NCI-H460 (cell line): ENCODE measurements at places on chromosomes 2 and 18. TPM values are rescaled to one million over a fixed set of nuclear protein-coding genes. Genes with fewer than 3 reads are reported as not detected.
A peak's percentile ranks its signal among the peaks of the same experiment; 100 is the strongest.

The FAM237A gene
- not detected in 2 replicates for total RNA-seq

DNA sequence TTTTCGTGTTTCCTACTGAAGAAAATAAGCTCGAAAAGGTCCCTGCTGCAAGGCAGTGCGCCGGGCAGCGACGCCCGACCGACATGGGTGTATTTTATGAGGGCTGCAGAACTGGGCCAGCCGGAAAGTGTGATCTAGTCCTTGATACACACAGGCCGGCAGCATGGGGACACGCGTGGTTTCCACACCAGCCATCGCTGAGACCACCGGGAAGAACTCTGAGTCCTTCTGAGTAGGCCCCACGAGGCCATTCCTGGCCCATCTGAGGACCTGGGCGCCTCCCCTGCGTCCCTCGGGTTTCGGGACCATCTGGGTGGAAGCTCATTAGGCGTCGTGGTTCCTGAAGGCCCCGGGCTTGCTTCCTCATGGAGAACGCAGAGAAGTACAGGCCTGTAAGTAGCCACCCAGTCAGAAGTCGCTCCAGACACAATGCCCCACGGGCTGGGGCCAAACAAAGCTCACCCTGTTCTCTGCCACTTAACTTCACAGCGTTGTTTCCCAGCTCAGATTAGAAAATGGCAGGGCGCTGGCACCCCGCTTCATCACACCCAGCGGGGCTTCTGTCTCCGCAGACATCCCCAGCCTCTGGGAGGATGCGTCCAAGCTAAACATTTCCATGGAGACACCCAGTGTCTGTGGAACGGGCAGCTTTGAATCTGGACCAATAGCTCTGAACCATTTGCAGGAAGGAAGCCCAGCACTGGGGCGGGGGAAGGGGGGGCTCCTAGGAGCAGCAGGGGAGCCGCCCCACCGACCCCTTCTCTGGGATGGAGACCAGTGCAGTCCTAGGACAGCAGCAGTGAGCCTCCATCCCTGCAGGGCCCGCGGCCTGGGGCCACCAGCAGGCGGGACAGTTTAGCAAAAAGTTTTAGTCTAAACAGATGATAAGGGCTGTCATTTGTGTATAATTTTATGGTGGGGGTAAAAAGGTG lies 2.4 kb downstream of the NFATC1 start:
- no peak for DNase-seq

DNA sequence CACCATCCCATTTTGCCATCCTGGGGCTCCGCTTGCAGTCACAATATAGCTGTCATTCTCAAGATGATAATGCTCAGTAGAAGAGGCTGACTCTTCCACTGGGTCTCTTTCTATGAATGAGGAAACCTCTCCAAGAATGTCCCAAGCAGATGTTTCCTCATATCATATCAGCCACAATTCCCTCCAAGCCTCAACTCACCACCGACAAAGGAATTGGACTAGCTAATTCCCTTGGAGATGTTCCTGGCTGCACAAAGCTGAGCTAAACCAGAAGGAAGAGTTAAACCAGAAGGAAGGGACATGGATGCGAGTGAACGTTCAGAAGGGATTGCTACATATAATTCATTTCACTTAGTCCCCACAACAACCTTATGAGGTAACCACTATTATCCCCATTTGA lies 65.0 kb upstream of the NPAS2 start:
- DNase-seq: no peak

DNA sequence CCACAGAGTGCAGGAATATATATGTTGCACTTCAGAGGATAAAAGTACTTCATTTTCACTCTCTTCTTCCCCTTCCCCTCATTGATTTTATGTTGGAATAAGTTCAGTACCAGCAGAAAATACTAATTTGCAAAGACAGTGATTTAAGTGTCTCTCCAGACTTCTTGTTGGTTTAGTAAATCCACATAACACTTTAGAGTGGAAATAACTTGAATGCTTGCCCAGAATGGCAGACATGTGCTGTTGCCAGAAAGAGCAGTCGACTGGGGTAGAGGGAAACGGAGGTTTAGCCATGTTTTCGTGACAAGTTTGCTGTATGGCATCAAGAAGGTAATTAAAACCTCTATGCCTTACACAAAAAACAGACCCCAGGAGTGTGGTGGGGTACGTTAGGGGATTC lies 246.0 kb upstream of the CXCR4 start:
- no peak for DNase-seq

DNA sequence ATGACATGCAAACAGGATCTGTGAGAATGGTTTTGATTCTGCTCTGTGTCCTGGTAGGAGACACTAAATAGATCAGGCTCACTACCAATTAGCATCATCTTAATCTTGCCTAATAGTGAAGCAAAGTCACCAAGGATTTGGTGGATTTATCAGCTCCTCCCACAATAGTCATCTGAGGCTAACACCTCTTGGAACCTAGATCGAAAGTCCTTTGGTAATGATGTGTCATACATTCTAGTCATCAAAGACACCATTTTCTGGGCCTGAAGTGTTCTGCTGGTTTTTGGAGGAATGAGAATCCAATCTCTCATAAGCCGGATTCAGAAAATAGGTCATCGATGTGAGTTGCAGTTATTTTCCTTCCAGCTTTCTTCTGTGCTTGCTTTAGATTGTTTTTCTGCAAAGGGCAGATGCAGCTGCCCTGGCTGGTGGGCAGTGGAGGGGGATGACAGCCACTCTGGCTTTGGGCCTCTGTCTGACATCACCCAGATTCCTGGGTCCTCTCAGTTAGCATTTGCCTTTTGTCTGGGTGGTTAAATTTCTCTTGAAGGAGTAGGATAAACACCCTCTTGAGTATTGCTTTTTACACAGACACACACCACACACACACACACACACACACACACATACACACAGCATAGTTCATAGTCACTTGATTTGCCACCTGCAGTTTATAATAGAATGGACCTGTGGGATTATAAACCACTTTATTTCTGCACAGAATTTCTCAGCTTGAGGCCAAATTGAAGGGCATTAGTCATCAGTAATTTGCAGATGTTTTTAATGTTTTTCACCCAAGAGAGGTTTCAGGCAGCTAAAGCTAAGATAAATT lies at the start of gene MYO3B:
Gene MYO3B (plus strand): TSS at position 198 of the 832 bp plus-strand sequence. CDS start 141 bp downstream, at position 339.
- DNase-seq: no peak

- no peak for DNase-seq
Observed at GRCh38 chr18:9764011-9764481, 55.9 kb downstream of the RAB31 start.

DNA sequence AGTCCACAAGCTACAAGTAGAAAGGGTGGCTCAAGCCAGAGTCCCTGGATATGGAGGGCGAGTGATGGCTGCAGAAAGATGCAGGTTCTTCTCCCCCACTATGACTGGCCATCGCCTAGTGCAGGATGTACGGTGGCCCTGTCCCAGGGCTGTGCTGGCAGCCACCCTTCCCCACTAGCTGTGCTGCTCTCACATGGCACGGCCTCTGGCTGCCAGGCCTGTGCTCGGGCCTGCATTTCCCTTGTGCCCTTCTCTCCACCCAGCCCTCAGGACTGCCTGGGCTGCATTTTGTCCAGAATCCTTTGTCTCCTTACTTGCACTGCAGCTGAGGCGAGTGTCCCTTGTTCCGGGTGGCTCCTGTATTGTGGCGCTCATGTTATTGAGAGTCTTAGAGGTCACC lies 1.6 kb upstream of the RAMP1 start:
- DNase-seq: no peak

DNA sequence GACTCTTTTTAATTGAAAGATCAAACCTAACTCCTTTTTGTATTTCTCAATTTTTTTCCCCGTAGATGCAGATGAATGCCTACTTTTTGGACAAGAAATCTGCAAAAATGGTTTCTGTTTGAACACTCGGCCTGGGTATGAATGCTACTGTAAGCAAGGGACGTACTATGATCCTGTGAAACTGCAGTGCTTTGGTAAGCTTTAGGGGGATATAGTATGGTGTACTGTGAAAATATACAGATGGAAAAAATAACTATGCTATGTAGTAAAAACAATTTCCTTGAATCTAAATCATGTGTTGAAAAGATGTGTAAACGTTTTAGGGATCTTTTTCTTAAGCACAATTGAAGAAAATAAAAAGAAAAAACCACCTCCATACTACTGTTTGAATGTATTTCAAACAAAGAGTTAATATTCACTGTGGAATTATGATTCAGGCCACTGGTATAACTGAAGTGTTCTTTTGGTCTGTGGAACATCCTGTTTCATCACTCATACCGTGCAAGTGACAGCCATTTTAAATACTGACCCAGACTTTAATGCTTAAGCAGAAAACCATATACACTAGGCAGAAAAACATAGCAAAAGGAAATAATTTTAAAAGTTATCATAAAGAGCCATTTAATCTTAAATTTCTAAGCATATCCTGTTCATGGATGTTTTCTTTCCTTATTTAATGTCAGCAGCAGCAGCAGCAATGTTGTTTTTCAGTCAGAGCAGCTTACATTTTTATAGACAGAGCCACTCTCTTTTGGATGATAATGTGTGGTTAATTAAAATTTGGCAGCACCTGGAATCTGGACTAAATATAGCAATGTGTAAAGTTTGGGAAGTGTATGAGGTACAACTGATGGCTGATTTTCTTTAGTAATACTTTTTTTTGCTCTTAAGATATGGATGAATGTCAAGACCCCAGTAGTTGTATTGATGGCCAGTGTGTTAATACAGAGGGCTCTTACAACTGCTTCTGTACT lies 112.8 kb upstream of the RASGRP3 start:
- no peak for DNase-seq

- no peak for DNase-seq
Observed at GRCh38 chr2:118146315-118147283, 58.3 kb downstream of the INSIG2 start.

- DNase-seq: no peak
Observed at GRCh38 chr18:35526495-35527059, 28.8 kb upstream of the INO80C start.

- DNase-seq: no peak
Observed at GRCh38 chr2:38889575-38889974, at the start of gene ARHGEF33. ARHGEF33 (plus strand) TSS chr2:38889875; CDS start chr2:38919448, 29,573 bp downstream.

DNA sequence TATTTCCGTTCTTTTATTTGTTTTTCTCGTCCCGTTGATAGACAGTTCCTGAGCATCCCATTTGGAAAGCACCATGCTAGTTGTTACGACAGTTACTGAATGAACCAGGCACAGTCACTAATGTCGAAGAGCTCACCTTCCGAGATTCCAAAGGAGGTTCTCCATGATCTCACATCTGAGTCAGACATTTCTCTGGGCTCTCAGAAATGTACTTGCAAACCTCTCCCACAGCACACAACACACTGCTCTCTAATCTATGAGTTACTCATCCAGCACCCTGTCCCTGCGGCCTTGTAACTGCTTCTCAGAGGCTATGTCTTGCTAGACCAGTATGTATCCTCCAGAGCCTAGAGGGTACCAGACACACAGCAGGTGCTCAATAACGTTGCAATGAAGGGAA lies 174.7 kb downstream of the DNER start:
- DNase-seq: no peak

DNA sequence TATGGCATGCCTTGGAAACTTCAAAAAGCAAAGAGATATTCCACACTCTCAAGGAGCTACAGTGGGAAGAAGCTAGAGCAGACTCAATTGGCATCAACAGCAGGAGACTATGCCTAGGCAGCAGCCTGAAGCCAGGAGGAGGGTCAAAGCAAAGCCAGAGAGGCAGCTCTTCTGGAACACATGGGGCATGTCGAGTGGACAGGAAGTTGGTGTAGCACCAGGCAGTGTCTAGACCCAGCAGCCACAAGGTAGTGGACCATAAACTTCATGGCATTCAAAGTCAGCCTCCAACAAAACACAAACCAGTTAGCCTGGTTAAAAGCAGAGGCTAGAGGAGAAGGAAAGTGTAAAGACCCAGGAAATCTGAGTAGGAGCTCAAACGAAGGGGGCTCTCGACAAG lies 311.2 kb upstream of the PKDCC start:
- no peak for DNase-seq

DNA sequence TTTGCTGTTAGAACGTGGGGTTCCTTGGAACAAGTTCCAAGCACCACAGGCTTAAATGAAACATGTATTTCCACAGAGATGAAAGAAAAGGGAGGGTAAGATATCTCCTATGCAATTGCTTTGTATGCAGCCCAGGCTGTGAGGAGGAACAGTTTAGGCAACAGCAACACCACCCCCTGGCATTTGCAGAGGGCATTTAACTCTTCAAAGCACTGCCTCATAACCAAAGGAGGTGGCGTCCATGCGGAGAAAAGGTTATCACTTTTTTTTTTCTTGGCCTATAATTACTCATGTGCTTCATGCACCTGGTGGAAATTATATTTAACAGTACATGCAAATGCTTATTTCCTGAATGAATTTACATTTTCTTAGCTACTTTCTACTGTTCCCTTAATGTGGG lies 286.0 kb downstream of the LPIN1 start:
- no peak for DNase-seq

DNA sequence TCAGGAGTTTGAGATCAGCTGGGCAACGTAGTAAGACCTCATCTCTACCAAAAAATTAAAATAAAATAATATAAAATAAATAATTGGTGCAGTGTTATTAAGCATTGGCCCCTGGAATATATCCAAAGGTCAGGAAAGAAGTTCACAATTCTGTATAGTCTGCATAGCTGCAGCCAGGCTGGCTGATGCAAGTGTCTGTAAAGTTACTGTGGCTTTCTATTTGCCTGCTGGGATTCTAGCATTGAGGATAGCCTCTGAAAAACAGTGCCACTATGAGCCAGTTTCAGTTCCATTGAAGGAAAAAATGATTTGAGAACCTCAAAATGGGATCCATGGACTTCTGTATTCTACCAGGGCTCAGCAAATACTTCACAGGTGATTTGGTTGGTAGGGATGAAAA lies 208.6 kb downstream of the PARD3B start:
- peak; percentile 81 for DNase-seq

- no peak for DNase-seq
Observed at GRCh38 chr2:1989216-1989615, 244.9 kb upstream of the PXDN start.

GRCh38 chr2:232142502-232142901 lies 181.0 kb downstream of the DIS3L2 start:
- DNase-seq: no peak

- no peak for DNase-seq
Observed at GRCh38 chr2:73295751-73296400, 2.5 kb upstream of the EGR4 start.

- DNase-seq: no peak
Observed at GRCh38 chr2:161090411-161090810, 69.8 kb upstream of the TANK start.

DNA sequence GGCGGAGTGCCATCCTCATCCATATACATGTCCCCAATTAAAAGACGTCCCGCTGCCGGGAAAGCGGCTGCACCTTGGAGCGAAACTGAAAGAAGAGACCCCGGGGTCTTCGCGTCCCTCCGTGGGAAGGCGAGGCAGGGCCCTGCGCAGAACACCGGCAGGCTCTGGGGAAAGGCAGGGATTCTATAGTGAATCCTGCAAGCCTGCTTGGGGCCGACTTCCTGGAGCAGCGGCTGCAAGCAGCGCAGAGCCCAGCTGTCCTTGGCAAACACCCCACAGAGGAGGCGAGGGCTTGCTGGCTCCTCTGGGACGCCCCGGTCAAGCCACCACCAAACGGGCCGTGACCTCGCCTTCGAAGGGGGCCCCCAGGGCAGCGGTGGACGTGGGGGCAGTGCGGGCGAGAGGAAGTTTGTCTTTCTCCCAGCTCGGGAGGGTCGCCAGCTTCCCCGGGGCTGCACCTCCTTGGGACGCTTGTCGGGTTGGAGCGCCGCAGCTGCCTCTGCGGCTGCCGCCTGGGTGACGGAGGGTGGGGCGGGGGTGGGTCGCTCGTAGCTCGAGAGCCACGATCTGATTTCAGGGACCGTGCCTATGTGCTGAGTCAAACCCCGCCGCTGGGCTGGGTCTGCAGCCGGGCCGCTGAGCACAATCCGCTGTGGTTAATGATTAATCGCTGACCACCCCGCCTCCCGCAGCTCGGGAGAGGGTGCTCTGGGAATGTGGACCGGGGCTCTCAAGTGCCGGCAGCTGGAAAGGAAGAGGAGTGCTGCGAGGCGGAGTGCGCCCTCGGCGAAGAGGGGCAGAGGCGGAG lies 486 bp upstream of the GPR39 start:
- DNase-seq: peak; percentile 73
